Stimulated activated memory B cell treated with anti-CD40 and anti-IgM and Interleukin-4, amounts not matched to agents 10 μg/mL and 1 μg/mL and 100 μg/mL, for 72 hours (primary cell): ENCODE measurements at places on chromosomes 12 and 14.

DNA sequence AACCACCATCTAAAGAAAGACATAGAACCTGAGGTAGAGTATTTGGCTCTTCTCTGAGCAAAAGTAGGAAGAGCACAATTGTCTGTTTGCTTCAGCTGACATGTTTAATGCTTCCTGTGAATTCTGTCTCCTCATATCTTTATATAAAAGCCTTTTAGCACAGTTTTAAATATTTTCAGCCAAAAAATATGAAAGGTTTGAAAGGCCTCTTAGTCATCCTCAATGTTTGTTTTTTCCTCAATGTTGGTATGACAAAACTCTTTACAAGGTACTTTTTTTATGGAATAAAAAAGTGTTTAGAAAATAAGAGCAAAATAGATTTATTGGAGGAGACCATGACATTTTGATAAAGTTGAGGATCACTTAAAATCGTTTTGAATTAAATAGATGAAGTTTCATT, 360.9 kb downstream of the NAV3 start:
- H3K36me3 ChIP-seq, result no peaks in the 10 kb centered on the region
- H3K27ac ChIP-seq, result no peak overlapping the region
- ATAC-seq, result no peak
- no peaks in the 10 kb centered on the region for H3K4me1 ChIP-seq
- no peaks in the 10 kb centered on the region for H3K27me3 ChIP-seq

DNA sequence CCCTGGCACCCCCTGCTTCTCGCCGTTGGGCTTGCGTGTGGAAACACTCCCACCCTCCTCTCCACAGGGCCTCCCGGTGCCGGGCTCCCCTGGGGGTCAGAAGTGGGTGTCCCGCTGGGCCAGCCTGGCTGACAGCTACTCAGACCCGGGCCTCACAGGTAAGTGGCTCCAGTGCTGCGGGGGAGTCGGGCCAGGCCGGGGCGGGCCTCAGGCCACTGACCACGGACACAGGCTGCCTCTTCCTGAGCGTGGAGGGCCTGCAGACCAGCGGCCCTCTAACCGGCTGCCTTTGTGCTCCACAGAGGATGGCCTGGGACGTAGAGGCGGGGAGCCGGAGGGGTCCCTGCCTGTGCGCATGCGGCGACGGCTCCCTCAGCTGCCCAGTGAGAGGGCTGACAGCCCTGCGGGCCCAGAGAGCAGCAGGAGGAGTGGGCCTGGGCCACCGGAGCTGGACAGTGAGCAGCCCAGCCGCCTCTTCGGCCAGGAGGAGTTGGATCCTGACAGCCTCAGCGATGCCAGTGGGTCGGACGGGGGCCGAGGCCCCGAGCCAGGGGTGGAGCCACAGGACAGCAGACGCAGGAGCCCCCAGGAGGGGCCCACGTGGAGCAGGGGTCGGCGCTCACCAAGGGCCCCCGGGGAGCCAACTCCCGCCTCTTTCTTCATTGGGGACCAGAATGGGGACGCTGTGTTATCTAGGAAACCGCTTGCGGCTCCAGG, 21.1 kb downstream of the CEP170B start:
- no peak overlapping the region for H3K27ac ChIP-seq
- H3K27me3 ChIP-seq, result peaks cover 58% of the 10 kb centered on the region
- peaks cover 6% of the 10 kb centered on the region for H3K4me1 ChIP-seq
- ATAC-seq, result no peak

DNA sequence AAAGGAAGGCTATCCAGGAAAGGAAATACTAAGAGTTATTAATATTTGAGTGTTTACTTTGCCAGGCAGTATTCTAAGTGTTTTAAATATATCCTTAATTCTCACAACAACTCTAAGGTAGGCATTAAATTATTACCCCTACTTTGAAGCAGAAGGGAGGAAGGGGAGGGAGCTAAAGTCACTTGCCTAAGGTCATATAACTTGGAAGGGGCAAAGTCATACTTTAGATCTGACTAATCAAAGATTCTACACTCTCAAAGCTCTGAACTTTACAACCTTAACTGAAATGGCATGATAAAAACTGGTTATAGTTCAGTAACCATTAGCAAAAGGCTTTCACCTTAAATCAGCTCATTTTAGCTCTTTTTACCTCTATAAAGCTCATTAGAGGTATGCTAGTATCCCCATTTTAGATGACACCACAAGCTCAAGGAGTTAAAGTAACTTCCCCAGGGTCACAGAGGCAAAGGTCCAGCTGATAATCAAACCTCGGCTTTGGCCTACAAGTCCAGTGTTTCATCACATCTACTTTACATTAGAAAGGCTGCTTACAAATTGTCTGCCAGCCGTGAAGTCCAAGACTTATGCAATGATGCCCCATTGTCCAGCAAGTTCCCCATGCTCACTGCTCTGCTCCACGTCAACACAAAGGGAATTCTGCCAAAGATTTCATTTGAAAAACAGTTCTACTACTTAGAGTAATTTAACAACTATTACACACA, 223.9 kb downstream of the MED13L start:
- no peak for ATAC-seq
- no peaks in the 10 kb centered on the region for H3K36me3 ChIP-seq
- no peak overlapping the region for H3K4me3 ChIP-seq
- H3K27me3 ChIP-seq, result no peaks in the 10 kb centered on the region
- no peak overlapping the region for H3K27ac ChIP-seq

DNA sequence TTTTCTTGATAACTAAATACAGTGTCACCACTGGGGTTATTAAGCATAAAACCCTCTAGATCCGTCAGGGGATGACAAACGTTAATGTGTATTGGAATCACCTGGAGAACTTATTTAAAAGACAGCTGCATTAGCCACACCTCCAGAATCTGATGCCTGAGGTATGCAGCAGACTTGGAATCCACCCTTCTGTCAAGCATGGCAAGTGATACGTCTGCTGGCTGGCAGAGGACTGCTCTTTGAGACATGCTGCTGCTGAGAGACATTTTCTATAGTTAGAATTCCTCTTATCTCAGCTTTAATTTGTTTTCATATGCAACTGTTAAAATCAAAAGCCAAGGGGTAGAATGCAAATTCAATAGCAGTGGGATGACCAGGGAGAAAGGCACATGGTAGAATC, 496.3 kb downstream of the NELL2 start:
- no peak overlapping the region for H3K4me3 ChIP-seq
- ATAC-seq, result no peak
- H3K4me1 ChIP-seq, result peaks cover 13% of the 10 kb centered on the region
- peaks cover 23% of the 10 kb centered on the region for H3K36me3 ChIP-seq

- H3K36me3 ChIP-seq, result no peaks in the 10 kb centered on the region
- ATAC-seq, result no peak
- H3K4me1 ChIP-seq, result peaks cover 25% of the 10 kb centered on the region
- no peaks in the 10 kb centered on the region for H3K27me3 ChIP-seq
- H3K4me3 ChIP-seq, result no peak overlapping the region
These were observed 13.8 kb downstream of the GXYLT1 start for GRCh38 chr12:42130672-42131402.
